T-helper 17 cell (primary cell): ENCODE measurements at places on chromosomes 7 and 10. TPM values are rescaled to one million over a fixed set of nuclear protein-coding genes. Genes with fewer than 3 reads are reported as not detected.
A peak's percentile ranks its signal among the peaks of the same experiment; 100 is the strongest.

- DNase-seq: no peak
- peaks cover 2% of the 10 kb centered on the region for H3K4me1 ChIP-seq
- no peak overlapping the region for H3K27ac ChIP-seq
- peaks cover 26% of the 10 kb centered on the region for H3K27me3 ChIP-seq
- no peaks in the 10 kb centered on the region for H3K36me3 ChIP-seq
Measured at GRCh38 chr10:95475827-95476468, 85.2 kb downstream of the SORBS1 start.

DNA sequence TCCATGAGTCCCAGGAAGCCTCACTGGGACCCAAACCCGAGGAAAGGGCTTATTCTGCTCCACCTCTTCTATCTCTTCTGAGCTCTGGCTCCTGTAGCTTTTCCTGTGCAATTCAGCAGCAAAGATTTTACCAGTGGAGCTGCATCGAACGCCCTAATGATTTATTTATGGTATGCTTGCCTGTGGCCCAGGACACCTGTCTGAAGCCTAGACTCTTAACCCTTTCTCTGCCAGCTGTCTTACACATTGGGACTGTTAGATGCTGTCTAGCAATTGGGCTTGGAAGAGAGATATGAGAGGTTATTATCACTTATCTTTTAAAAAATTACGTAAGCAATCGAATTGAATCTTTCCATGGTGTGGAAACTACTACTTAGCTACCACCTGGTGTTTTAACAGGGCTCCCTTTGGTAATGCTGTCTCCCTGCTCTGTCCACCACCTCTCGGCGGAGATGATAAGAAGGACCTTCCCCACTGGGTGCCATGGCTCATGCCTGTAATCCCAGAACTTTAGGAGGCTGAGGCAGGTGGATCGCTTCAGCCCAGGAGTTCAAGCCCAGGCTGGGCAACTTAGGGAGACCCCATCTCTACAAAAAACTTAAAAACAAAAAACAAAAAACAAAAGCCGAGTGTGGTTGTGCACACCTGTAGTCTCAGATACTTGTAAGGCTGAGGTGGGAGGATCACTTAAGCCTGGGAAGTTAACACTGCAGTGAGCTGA lies 8.8 kb downstream of the ACSL5 start:
- H3K27me3 ChIP-seq: no peaks in the 10 kb centered on the region
- peak overlapping the region; percentile 68 for H3K27ac ChIP-seq
- DNase-seq: no peak
- H3K4me1 ChIP-seq: peaks cover 62% of the 10 kb centered on the region
- no peaks in the 10 kb centered on the region for H3K36me3 ChIP-seq
- no peak overlapping the region for H3K4me3 ChIP-seq

GRCh38 chr10:20839141-20839540 lies 58.0 kb downstream of the NEBL start:
- H3K36me3 ChIP-seq: no peaks in the 10 kb centered on the region
- H3K27ac ChIP-seq: no peak overlapping the region
- no peaks in the 10 kb centered on the region for H3K27me3 ChIP-seq

GRCh38 chr10:4333459-4333894 lies 492.5 kb upstream of the AKR1E2 start:
- no peaks in the 10 kb centered on the region for H3K4me1 ChIP-seq
- H3K27me3 ChIP-seq: no peaks in the 10 kb centered on the region
- H3K36me3 ChIP-seq: no peaks in the 10 kb centered on the region
- H3K4me3 ChIP-seq: no peak overlapping the region
- no peak for DNase-seq
- H3K27ac ChIP-seq: no peak overlapping the region

DNA sequence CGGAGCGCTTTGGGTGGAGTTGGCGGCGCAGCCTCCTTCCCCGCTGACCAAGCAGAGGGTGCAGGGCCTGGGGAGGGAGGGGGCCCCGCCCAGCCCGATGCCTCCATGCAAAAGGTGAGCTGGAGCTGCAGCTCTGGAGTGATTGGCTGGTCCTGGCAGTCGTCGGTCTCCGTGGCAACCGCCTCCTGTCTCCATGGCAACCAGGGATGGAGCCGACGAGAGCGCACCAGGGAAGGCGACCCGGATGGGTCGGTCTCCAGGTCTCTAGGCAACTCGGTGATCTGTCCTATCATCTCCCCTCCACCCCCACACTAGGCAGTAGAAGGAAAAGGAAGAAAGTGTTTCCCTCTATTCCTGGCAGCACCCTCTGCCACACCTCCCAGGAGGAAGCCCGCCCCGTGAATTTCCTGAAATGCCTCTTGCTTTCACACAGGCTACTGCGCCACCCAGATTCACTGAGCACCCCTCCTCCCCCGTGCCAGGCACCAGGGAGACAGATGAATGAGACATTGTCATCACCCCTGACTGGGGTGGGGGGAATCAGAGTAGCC lies 647 bp upstream of the NACAD start:
- peak overlapping the region; percentile 47 for H3K27ac ChIP-seq
- H3K36me3 ChIP-seq: no peaks in the 10 kb centered on the region
- peaks cover 9% of the 10 kb centered on the region for H3K27me3 ChIP-seq
- peaks cover 5% of the 10 kb centered on the region for H3K4me1 ChIP-seq

Gene CAV1
- total RNA-seq: 0.30 TPM
